Keratinocyte (primary cell): ENCODE measurements at places on chromosomes 3 and 15.

DNA sequence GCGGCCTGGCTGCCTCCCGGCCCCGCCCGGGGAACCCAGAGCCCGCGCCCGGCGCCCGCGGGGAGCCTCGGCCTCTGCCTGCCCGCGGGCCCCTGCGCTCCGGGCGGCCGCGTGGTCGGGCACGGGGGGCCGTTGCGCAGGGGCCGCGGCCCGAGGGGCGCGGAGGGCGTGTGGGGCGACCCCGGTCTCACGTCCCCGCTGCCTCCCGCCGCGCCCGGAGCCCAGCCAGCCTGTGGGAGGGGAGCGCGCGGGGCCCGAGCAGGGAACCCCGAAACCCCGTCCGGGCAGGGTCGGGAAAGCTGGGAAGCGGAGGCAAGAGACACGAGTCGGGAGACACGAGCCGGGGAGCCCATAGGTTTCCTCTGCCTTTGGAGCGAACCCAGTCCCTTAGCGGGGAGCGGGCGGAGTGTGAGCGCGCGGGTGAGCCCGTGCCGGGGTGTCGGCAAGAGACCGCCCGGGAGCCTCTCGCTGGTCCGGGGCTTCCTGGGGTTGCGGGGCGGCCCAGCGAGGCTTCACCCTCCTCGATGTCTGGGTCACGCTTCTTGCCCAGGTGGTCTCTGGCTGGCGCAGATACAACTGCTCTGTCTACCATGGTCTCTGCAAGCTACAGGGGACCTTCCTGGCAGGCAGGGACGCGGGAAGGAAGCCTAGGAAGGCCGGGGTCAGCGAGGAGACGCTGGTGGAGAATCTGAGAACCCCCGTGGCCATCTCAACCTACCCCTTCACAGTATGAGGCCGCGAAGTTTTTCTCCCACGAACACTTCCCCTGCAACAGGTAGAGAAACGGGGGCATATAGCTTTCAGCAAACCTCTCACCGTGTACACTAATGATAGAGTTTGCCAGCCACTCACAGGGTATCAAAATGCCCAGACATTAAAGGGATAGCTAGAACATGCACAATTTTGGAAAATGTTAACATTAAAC lies 586 bp downstream of the LRRK1 start:
- no peak for DNase-seq

- no peak for DNase-seq
Measured at GRCh38 chr3:13164893-13165492, 91.8 kb upstream of the IQSEC1 start.

GRCh38 chr15:42919799-42920518 lies 619 bp downstream of the TTBK2 start:
- no peak for DNase-seq

DNA sequence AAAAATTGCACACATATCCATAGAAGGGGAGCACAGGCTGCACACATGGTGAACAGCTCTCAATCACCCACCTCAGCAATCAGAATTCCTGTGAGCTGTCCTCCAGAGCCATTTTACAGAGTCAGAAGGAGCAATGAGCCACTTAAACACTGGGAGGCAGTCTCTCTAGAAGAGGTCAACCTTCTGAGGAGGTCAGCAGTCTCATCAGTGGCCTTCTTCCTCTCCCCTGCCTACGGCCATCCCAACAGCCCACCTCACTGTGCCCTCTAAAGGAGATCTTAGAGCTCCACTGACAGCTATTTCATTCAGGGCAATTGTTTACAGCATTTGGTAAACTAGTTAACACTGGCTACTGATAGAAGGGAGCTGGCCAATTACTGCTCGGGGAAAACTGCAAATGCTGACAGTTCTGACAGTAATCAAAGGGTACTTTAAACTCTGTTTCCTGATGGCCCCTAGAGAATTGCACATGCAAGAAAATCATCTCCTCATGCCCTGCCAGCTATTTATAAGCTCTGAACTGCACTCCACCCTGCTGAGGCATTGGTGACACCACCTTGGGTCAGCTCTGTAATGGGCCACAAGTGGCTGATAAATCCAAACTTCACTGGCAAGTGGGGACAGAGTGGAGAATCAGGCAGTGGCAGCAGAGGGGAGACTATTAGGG lies 42.1 kb upstream of the TSPAN3 start:
- DNase-seq: no peak

GRCh38 chr15:76864586-76864985 lies 40.6 kb downstream of the SCAPER start:
- DNase-seq: no peak

DNA sequence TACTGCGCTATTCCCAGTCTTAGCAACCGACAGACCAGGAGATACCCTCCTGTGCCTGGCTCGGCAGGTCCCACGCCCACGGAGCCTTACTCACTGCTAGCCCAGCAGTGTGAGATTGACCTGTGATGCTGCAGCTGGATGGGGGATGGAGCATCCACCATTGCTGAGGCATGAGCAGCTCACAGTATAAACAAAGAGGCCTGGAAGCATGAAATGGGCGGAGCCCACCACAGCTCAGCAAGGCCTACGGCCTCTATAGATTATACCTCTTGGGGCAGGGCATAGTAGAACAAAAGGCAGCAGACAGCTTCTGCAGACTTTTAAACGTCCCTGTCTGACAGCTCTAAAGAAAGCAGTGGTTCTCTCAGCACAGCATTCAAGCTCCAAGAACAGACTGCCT lies 160.3 kb downstream of the ANXA2 start:
- no peak for DNase-seq

DNA sequence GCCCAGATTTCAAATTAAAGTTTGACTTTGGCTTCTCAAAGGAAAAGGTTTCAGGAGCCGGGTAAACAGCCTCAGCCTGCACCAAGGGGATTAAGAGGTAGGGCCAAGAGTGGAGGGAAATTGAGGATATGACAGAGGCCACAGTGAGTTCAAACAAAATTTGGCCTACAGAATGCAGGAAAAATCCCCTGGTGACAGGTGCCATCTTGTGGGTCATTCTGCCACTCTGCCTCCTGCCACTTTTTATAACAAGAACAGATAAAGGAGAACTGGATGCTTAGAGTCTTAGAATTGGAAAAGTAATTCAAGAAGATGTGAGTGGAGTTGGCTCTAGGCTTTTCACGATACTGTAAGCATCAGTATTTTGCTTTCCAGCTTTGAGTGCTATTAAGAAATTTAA lies 253.2 kb downstream of the NR2F2 start:
- DNase-seq: no peak

DNA sequence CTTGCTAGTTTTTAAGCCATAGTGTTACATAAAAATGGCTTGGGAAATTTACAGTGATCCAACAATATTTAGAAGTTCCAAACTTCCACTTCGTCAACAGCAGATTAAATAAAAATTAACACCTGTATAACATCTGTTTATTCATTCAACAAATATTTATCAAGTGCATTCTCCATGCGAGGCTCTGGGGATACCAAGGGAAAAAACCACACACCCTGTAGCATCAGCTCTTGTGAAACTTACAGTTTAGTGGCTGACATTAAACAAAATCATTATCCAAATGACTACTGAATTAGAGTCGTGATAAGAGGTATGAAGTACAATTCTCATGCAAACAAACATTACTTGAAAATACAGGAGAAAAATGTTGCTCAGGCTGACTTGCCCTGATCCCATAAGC lies 122.9 kb downstream of the DLG1 start:
- DNase-seq: no peak
